ENCODE measurements at places on chromosomes 6 and 20.

GRCh38 chr20:13868331-13868730 lies 83.5 kb downstream of the NDUFAF5 start:
- peak; percentile 65 for DNase-seq

DNA sequence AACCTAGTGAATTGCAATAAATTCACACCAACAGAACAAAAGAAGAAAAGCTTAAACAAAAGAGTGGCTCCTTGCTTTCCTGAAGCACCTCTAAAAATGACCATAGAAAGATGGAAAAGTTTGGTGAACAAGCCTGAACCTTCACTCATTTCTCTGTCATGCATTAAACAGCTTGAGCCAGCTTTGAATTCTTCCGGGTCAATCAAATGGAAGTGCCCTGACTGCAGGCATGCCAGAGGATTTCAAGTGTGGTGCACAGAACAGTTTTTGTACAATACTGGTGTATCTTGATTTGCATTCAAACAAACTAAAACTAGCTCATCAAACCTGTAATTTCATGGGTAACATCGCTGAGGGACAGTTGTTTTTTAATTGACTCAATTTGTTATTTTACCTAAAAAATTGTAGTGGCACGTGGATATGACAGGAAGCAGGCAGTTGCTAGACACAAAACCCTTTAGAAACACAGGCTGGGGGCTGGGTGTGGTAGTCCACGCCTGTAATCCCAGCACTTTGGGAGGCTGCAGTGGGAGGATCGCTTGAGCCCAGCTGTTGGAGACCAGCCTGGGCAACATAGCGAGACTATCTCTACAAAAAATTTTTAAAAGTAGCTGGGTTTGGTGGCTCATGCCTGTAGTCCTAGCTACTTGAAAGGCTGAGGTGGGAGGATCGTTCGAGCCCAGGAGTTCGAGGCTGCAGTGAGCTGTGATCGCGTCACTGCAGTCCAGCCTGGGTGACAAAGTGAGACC lies 9.1 kb downstream of the CASS4 start:
- DNase-seq, result no peak

- no peak for DNase-seq
Observed at GRCh38 chr20:50712771-50713656, 18.4 kb upstream of the PARD6B start.

GRCh38 chr6:22411376-22412105 lies 114.7 kb upstream of the PRL start:
- no peak for DNase-seq
